ENCODE measurements at places on chromosomes 4 and X.

DNA sequence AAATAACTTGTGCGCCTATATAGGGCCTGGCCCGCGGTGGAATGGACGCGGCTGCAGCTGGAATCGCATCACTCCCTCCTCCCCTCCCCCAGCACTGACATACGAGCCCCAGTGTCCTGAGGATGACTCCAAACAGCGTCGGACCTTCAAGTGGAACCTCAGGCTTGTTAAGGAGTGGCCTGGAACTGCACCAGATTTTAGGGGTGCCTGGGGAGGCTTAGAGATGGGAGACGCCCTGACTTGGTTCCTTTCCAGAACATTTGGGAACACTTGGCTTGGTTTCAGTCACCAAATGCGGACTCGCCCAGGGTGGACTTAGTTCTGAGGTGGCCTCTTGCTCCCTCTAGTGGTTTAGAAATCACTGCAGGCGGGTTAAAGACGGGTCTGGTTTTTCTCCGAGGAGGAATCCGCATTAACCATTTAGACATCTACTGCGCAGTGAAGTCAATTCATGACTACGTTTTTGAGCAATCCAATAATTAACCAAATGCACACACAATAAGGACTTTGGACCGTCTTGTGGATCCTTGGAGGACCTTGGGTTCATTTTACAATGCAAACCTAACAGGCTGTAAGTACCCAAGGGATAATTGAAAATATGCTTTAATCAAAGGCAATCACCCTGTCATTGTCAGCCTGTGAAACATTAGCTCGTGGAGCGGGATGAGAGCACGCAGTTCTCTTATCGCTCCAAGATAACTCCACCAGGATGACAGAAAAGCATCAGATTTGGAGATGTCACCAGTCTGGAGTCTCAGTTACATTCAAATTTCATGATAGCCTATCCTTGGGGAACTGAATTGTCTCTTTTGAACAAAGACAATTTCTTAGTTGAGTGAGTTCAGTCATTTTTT lies 11.2 kb upstream of the PDGFRA start:
- DNase-seq, result no peak

- no peak for DNase-seq
Measured at GRCh38 chr4:153954654-153955053, 165.8 kb upstream of the SFRP2 start.

DNA sequence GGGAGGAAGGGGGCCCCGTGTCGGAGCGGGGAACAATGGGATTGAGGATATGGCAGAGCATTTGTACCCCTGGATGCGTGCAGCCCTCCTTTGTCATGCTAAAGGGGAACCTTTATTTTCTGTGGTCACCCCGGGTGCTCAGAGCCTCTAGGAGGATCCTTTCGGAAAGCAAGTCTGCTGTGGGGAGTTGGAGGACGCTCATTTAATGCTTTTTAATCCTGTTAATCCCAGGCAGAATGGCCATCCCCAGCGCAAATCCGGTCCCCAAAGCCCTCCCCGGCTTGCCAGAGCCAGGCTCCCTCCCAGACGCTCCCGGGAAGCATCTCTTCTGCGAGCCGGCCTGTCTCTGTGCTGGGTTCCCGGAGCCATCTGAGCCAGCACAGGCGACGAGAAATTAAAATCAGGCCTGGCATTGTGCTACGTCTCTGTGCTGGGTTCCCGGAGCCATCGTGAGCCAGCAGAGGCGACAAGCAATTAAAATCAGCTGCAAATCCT lies 113.2 kb upstream of the PPP2R3B start:
- no peak for DNase-seq

DNA sequence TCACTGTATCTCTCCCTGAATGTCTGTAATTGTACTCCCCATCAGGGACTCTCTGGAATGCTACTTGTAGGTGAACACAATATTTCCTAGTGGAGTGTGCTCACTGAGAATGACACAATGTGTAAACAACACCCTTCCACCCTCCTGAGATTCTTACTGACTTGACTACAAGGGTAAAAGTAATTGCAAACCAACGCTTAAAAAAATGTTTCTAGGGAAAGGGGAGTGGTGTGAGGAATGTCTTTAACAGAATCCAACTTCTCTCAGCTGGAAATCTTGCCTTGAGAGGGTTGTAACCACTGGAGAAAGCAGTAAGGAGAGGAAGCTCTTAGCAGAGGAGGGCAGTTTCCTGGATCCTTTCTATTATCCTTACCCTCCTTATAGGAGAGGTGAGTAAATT lies 5.1 kb upstream of the RAPGEF2 start:
- no peak for DNase-seq
